ENCODE measurements at places on chromosomes 11 and 22.
A peak's percentile ranks its signal among the peaks of the same experiment; 100 is the strongest.

GRCh38 chr11:61022311-61023085, 51.0 kb downstream of the CD6 start:
- no peak for DNase-seq

DNA sequence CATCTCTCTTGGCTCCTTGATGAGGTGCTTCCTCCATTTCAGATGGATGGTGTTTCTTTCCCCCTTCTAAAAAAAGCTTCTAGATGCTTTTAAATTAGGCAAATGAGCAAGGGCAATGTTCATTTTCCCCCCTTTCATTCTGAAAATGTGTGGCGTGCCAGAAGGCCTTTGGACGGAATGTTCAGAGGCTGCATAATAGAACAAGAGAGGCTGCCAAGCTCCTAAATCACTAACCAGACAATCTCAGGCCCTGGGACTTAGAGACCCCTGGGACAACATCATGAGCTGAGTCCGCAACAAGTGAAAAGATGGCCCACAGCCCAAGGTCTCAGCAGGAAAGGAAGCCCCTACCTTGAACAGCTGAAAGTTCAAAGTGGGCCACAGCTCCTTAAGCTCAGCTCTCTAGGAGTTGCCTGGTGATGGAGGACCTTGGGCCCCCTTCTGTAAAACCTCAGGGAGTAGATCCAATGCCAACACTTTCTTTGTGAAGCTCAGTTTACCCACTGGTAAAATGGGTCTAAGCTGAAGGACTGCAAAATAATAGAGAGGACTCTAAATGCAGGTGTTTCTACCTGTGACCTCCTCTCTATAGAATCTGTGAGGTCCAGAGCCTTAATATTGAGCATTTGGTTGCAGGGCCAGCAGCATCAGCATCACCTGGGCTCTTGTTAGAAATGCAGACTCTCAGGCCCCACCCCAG, 144.0 kb downstream of the FBXO7 start:
- no peak for DNase-seq

- peak; percentile 61 for DNase-seq
Measured at GRCh38 chr11:17351510-17352176, at the start of gene NCR3LG1. TSS of gene NCR3LG1 (plus strand) at chr11:17351800. CDS start at chr11:17351970, 170 bp downstream.

- no peak for DNase-seq
Measured at GRCh38 chr11:72195518-72196270, 3.8 kb downstream of the FOLR1 start.

DNA sequence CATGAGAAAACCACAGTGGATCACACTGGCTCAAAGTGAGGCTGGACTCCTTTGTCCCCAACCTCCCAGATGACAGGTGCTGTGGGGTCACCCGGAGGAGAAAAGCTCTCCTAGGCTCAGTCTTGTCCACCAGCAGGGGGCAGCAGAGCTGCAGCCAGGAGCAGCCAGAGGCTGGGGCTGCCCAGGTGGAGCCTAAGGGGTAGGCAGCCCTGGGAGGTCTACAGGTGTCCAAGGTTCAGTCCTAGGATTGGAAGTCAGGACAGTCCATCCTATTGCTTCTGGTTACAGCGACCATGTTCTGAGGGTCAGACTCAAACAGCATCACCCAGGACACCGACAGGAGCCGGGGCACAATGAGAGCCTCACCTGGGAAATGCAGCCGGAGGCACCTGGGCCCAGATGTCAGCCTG, 77.6 kb upstream of the IGLL5 start:
- peak; percentile 61 for DNase-seq

GRCh38 chr22:25110846-25111578, 88.6 kb upstream of the CRYBB3 start:
- DNase-seq, result peak; percentile 45

DNA sequence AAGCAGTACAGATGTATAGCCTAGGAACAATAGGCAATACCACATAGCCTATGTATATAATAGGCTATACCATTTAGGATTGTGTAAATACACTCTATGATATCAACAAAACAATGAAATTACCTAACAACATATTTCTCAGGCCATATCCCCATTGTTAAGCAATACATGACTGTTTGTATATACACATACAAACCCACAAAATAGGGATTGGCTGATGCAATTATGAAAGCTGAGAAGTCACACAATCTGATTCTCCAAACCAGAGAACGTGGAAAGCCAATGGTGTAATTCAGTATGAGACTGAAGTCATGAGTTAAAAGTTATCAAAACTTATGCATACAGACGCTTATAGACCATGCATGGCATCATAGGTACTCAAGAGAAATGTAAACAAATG, 700.1 kb upstream of the RAG2 start:
- no peak for DNase-seq

- no peak for DNase-seq
Measured at GRCh38 chr11:57585301-57585700, 12.2 kb upstream of the SERPING1 start.

DNA sequence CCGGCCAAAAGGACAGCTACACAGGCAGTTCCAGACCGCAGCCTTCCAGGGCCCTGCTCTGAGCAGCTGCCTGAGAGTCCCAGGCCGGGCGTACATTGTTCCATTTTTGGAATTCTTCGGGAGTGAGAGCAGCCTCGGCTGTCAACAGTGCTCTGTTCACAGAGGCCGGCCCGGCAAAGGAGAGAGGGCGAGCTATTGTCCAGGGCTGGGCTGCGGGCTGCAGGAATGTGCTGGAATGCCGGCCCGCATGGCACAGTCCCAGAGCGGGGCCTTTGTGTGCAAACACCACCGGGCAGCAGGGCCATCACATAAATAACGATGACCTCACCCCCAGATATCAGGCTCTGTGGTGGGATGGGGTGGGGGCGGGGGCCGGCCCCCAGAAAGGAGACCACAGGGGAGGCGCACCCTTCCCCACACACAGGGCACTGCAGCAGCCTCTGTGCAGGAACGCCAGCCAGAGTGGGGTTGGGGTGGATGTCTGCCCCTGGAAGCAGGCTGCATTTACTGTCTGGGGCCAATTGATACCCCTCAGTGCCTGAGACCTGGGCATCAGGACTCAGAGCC, 15.8 kb downstream of the LINC01488 start:
- no peak for DNase-seq

DNA sequence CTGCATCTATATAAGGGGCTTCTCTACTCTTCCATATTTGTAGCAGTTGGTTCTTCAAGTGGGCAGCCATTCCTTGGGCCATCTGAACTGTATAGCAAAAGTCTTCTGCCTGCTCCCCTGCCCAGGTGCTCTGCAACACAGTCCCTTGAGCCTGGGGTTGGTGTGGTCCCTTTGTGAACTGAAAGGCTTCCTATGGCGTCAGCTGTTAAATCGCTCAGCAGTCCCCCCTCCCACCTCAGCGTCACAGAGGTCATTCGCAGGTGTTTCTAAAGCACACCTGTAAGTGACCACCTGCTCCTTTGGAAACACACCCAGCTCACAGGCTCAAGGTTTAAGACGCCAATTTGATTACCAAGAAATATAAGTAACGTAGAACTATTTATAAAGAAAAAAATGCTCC, 37.0 kb downstream of the CYB5R2 start:
- no peak for DNase-seq

GRCh38 chr11:107707215-107707671, 4.6 kb downstream of the SLN start:
- no peak for DNase-seq

GRCh38 chr22:23698094-23698493, 7.3 kb downstream of the RGL4 start:
- DNase-seq, result no peak

DNA sequence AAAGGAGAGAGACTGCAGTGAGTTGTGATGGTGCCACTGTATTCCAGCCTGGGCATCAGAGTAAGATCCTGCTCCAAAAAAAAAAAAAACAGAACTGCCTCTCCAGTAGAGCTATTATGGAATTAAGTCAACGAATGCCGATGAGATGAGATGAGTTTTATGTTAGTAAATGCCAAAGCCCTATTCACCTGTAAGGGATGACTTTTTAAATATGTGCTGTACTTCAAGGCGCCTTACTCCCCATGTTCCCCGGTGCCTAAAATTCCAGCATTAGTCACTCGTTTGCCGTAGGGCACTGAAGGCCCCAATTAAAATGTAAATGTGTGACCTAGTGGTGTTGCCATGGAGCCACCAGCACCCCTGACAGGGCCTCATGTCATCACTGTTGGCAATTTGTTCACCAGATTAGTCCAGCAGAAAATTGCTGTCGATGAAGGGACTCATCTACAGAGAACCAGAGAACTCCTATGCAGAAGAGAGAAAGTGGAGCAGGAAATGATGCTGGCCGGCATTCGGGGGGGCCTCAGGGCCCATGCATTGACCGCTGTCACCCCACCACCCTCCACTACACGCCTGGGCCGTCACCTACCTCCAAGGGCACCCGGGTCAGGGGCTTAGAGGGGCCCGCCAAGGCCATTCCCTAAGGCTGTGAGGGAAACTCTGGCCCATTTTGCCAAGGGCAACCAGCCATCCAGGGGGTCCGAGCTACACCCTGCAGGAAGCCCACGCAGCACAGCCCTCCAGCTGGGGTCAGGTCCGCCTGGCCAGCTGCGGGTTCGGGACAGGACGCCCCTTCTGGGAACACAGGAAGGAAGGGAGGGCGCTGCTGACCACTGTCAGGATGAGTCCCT, 17.8 kb downstream of the LIF start:
- no peak for DNase-seq

- no peak for DNase-seq
Measured at GRCh38 chr11:7528514-7529049, 14.8 kb downstream of the PPFIBP2 start.

- no peak for DNase-seq
Measured at GRCh38 chr11:67617243-67617953, 10.7 kb downstream of the NDUFV1 start.

GRCh38 chr11:44557464-44557863, 8.0 kb upstream of the CD82 start:
- DNase-seq, result no peak

GRCh38 chr11:47355283-47356128, 3.0 kb upstream of the MYBPC3 start:
- DNase-seq, result no peak

DNA sequence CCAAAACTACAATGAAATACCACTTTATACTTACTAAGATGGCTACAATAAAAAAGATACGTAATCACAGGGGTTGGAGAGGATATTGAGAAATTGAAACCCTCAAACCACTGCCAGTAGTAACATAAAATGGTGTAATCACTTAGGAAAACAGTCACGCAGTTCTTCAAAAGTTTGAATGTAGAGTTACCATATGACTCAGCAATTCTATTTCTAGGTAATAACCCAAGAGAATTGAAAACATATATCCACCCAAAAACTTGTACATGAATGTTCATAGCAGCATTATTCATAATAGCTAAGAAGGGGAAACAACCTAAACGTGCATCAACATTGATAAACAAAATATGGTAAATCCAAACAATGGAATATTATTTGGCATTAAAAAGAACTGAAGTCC, 24.4 kb upstream of the PSMA1 start:
- no peak for DNase-seq

DNA sequence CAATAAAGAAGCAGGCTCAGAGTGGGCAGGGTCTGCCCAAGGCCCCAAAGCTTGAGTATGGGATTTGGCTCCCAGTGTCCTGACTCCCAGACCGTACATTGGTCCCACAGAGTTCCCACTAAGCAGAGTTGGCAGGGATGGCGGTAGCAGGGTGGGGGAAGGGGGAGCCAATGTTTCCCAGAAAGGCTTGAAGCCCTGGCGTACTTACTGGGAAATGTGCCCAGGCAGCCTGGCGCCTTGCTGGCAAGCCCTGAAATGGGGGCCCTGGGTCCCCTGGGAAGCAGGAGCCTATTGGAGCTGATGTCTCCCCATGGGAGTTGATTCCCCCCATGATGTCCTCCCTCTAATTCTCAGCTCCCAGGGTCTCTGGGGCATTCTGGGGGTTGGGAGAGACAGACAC, 9.3 kb downstream of the ARHGEF17 start:
- no peak for DNase-seq

- no peak for DNase-seq
Measured at GRCh38 chr11:13183094-13183825, 94.3 kb upstream of the BMAL1 start.

DNA sequence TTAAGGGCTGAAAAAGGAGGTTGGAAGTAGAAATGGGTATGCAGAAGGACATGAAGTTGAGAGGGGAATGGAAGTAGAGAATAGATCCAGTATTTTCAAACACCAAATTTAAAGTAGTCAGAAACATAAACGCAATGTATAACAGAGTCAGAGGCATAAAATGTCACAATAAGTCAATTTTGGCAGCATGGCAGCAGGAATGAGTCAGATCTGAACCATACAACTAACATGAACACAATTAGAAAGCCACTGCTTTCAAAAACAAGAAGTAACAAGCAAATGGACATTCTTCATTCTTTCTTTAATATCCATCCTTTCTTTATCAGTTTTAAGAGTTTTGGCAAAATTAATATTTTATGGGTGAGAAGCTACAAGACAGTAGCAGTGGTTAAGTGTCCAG, 2.5 kb downstream of the CHORDC1 start:
- DNase-seq, result no peak

DNA sequence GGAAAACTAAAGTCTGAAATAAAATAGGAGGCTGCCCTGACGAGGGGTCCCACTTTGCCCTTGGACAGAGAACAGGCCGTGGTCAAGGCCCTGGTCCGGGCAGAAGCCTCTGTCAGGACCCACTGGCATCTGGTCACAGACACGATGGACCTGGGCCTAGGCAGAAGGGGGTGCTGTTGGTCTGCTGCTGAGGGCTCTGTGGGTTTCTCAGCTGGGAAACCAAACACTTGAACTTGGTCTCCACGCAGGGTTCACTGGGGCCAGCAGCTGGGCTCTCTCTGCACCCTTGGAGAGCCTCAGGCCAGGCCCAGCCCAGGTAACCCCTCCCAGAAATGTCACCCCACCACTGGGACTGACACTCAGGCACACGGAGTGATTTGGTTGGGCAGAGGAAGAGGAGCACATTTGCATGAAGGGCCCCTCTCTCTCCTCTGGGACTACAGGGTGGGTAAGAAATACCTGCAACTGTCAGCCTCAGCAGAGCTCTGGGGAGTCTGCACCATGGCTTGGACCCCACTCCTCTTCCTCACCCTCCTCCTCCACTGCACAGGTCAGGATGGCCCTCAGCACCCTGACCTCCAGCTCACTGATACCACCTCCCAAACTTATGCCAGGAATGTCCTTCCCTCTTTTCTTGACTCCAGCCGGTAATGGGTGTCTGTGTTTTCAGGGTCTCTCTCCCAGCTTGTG, 48.1 kb upstream of the TOP3B start:
- DNase-seq, result no peak

- peak; percentile 12 for DNase-seq
Measured at GRCh38 chr11:83070731-83071566, 748 bp downstream of the RAB30 start.

GRCh38 chr11:131633921-131634715, 263.7 kb downstream of the NTM start:
- no peak for DNase-seq

- no peak for DNase-seq
Measured at GRCh38 chr11:96524475-96524874, 134.7 kb downstream of the JRKL start.

Data from effector memory CD8-positive, alpha-beta T cell (primary cell).